ENCODE measurements at places on chromosomes 12 and 14.

GRCh38 chr14:101588286-101588975, 27.1 kb downstream of the DIO3 start:
- no peak for DNase-seq

DNA sequence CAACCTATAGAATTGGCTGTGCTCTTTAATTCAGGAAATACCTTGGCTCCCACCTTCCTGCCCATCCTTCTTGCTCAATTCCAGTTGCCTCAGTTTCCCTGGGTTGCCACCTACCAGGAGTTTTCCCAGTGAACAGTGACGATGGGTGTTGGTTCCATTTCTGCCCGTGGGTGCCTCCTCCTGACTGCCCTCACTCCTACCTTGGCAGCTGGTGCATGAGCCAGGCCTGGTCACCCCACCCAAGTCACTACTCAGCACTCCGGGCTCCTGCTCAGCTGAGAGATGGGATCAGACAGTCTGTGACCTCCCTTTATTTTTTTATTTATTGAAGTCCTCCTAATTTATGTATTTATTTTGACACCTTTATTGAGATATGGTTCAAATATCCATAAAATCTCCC, 31.0 kb upstream of the PTGR2 start:
- no peak for DNase-seq

GRCh38 chr12:17793854-17794253, 296.1 kb downstream of the RERGL start:
- DNase-seq = no peak

- DNase-seq = no peak
Measured at GRCh38 chr14:40417777-40418401, 985.7 kb upstream of the FBXO33 start.

DNA sequence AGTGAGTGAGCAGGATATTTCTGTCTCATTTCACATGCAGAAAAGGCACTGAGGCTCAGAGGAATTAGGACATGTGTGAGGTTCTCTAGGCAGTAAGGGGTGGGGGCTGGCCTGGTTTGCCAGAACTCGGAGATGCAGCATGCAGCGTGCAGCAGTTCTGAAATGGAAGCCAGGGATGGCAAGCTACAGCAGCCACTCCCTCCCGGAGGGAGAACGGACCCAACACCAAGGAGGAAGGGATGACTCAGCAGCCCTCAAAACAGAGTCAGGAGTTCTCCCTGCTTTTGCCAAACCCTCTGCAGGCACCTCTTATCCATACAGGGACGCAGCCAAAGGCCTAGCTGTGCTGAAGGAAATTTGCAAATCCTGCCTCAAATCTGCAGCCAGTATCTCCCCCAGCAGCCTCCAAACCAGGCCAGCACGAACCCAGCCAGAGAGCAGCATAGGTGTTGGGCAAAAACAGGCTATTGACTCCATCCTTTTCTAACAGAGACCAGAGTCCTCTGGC, 10.3 kb upstream of the SERPINA3 start:
- DNase-seq = peak; percentile 85

DNA sequence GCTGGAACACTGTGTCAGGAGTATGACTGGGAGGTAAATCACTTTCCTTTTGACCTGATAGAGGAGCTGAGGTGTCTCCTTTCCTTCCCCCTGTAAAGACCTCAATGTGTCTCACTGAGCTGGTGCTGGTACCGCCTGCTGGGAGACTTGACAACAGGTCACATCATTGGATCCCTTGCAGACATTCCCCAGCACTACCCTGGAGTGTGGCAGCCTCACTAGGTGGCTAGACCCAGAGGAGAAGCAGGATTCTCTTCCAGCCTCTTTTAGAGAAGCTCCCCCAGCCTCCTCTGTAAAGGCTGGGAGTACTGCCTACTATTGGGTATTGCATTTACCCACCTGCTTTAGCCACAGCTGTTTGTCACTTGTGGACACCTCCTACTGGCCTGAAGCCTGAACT, 223.9 kb downstream of the ADGRD1 start:
- DNase-seq = no peak
